Natural killer cell (primary cell): ENCODE measurements at places on chromosomes 7 and 10. TPM values are rescaled to one million over a fixed set of nuclear protein-coding genes. Genes with fewer than 3 reads are reported as not detected.

- no peak for DNase-seq
These were observed 402.8 kb upstream of the PCDH15 start for GRCh38 chr10:55203874-55204273.

GRCh38 chr10:24723788-24724380 is at the start of gene ARHGAP21:
ARHGAP21 (minus strand) TSS chr10:24723887; CDS start chr10:24721899, 1,988 bp downstream.
- peak; percentile 32 for DNase-seq

DNA sequence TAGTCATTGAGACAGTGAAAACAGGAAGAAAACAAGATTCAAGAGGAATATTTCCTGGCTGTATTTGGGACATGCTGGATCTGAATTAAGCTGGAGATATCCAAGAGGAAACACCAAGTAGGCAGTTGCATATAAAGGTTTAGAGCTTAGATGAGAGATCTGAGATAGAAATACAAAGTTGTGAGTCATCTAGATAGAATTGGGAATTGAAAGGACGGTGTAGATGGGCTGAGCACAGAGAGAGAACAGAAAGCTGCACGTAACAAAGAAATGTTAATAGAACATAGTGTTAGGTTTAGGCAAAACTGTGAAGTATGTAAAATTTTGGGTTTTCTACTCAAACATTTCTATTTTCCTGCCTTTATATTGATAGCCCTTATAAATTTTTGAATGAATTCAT is 218.5 kb upstream of the TMEM196 start:
- DNase-seq, result no peak

DNA sequence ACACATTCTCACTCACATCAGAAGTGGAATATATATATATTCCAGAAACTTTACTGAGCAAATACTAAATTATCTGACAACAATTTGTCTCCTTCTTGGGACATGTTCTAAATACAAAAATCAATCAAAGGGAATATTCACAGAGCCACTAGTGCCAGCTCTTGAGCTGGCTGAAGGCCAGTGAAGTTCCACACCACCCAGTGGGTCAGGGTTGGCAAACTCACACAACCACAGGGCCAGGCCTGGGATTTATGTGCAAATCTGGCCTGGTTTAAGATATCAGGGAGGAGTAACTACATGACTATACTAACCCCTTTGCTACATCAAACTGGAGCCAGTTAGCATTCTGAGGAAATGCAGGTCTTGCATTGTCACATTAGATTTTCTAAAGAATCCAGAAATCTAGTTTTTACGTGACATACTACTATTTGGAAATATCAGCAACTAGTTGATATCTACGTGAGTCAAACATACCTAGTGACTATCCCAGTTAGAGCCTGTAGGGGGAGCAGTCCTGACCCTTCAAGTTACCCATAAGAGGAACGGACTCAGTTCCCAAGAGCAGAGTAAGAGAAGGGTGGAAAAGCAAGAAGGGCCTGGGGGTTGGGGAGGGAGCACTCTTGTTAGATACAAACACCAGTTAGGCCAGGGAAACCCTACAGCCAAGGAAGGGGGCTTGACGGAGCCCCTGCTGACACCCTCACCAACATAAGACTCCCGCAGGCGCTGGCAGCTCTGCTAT is 600.4 kb downstream of the KCNMA1 start:
- DNase-seq, result peak; percentile 14

GRCh38 chr10:21078410-21079329 is 181.6 kb upstream of the NEBL start:
- DNase-seq, result no peak

DNA sequence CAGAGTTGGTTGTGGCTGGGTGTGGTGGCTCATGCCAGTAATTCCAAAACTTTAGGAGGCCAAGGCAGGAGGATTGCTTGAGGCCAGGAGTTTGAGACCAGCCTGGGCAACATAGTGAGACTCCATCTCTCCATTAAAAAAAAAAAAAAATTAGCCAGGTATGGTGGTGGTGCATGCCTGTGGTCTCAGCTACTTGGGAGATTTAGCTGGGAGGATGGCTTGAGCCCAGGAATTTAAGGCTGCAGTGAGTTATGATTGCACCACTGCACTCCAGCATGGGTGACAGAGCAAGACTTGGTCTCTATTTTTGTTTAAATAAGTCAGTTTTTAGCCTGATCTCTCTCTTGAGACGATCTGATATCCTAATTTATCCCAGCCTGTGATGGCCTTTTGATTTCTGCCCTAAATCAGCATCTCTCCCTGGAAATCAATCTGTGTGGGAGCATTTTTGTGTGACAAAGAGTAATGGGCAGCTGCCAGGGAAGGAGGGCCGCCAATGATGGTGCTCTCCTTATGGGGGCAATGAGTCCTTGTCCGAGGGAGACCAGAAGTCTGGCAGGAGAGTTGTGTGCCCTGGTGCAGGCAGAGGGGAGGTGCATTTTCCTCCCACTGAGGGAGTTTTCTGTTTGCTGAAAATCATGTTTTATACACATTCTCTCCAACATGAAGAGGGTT is 111.0 kb downstream of the NRP1 start:
- no peak for DNase-seq

The TMED4 gene
- 94.1 TPM for total RNA-seq

The TRIL gene
- not detected for total RNA-seq

The TUBAL3 gene
- total RNA-seq, result not detected

The SEMA3E gene
- total RNA-seq, result not detected

The RBM20 gene
- not detected for total RNA-seq

The CALY gene
- not detected for total RNA-seq

The PRR15 gene
- total RNA-seq, result not detected

The ASB10 gene
- total RNA-seq, result not detected
